ENCODE measurements at places on chromosomes 7 and 10.

DNA sequence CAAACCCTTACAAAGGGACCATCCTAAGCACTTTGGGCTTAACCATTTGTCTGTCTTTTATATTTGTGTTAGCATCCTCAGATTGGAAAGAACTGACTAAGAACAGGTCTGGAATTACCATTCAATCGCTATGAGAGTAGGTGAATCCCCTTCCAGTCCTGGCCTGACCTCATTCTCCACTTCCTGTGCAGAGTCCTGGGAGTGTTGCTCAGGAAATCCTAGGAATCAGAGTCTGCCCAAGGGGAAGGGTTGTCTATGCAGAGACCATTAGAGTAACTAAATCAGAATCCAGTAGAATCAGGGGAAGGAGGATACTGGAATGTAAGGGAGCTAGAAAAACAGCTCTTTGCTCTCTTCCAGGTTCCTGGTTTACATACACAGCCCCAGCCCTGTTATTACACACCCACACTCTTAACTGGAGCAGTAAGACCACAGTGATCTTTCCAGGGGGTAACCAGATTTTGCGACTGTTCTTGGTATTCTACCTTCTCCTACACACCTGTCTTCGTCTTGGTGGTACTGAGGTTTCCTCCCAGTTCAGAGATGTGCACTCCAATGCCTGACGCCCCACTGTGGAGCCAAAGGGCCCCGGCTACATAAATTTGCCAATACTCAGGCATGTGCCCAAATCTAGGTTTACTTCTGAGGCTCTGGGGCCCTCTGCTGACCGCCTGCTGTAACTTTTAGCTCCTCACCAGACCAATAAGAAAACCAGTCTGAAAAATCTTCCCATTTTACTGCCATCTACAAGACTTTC is 103.7 kb downstream of the RNF216 start:
- no peak for DNase-seq

GRCh38 chr7:31070991-31071644 is 19.0 kb downstream of the ADCYAP1R1 start:
- no peak for DNase-seq

DNA sequence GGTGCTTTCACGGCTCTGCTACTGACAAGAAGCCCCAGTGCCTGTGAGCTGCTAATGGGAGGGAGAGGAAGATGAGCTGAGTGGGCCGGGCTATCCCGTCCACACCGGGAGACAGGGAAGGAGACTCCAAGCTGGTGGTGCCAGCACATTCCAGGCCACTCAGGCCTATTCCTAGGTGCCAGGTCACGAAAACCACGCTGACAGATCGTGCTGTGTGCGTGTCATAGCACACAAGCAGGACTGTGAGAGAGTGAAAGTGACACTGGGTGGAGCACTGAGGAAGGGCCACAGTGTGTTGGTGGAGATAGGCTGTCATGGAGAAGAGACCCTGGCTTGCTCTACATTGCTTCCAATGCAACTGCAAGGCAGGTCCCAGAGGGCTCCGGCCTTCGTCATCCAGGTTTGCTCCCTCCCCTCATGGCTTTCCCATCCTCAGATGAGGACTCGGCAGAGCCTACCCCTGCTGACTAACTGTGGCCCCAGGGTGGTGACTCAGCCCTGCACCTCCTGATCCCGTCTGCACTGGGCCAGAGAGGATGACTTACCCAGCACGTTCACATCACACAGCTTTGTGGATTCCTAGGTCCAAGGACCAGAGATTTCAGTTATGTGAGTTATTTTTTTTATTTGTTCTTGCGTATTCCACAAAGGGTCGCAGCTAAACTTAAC is 167.3 kb downstream of the EGFR start:
- no peak for DNase-seq

DNA sequence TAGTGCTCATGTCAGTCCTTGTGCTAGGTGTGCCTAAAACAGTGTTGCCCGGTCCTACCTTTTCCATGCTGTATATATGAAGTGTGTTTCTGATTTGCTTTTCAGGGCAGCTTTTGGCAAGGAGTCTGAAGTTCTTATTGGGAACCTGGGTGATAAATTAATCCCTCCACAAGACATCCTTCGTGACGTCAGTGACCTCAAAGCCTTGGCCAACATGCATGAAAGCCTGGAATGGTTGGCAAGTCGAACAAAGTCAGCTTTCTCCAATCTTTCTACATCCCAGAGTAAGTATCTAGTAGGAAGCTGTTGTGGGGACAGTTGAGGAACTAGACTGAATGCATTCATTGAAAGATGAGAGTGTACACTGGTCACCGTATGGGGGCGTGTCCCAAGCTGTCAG is 189.4 kb upstream of the LRGUK start:
- DNase-seq = no peak

DNA sequence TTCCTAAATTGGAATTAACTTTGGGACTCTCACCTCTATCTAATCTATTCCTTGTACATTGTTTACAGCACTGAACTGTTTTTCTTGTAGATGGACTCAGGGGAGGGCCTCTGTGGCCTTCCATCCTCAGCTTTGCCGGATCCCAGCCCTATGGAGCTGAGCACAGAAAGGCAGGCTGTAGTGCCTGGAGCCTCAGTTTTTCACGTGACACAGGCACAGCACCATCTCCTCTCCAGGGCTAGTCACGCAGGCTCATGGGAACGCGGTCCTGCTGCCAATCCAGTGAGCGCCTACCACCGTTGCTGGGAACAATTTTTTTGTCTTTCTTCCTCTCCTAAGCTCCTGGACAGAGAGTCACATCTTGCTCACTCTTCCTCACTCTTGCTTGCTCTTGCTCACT is 75.6 kb upstream of the DDC start:
- DNase-seq = no peak

GRCh38 chr10:17025444-17026295 is 103.9 kb downstream of the CUBN start:
- DNase-seq = no peak
